ENCODE measurements at places on chromosomes 12 and 14. TPM values are rescaled to one million over a fixed set of nuclear protein-coding genes. Genes with fewer than 3 reads are reported as not detected.

DNA sequence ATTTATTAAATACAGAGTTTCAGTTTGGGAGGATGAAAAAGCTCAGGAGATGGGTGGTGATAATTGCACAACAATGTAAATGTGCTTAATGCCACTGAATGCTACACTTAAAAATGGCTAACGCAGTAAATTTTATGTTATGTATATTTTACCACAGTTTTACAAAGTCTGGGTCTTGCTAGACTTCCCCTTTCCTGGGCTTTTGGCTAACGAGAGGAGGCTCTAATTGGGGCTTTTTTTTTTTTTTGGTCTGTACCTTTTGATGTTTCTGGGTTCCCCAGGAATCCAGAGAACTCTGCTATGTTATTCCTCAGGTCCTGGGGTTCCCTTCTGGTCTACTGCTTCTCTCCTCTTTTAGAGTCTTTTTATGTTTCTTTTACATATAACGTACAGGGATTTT, 355.5 kb downstream of the CACNA1C start:
- no peak for DNase-seq

DNA sequence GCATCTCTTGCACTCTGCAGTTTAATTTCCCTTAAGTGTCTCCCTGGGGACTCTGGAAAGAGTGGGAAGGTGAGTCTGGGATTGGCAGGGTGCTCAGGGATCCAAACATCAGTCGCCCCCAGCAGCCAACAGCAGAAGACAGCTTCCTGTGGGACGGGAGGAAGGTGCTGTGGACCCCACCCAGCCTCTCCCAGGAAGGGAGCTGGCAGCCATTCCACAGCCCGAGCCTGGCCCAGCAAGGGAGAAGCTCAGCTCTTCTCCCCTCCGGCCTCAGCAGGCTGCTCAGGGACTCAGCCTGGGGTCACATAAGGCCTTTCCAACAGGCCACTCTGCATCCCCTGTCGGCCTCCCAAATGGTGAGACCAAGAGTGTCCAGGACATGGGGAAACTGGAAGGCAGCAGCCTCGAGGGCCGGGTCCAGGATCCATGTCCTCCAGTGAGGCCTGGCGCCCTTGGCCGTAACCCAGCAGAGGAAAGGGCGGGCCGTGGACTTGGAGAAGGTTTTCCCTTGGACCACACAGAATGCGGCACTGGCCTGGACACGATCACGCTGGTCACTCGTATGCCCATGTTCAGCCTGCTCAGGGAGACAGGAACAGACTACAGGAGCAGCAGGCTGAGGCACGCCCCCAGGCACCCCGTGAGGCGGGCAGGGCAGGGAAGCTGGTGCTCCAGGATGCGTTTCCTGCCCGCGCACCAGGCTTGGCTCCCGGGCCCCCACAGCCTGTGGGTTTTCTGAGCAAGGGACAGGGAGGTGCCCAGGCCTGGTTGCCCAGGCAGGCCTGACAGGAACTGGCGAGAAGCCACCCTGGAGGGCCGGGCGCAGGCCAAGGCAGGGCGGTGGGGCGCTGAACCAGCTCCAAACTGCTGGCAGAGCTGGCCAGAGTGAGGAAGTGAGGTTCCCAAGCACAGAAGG, 3.5 kb downstream of the XRCC3 start:
- peak; percentile 47 for DNase-seq

GRCh38 chr12:122411537-122411936, 10.9 kb downstream of the CLIP1 start:
- DNase-seq: no peak

- DNase-seq: no peak
These were observed 13.2 kb downstream of the TCL1B start for GRCh38 chr14:95699412-95699811.

Gene HCAR1
- total RNA-seq: not detected

Gene AQP6
- total RNA-seq: 0.05 TPM

DNA sequence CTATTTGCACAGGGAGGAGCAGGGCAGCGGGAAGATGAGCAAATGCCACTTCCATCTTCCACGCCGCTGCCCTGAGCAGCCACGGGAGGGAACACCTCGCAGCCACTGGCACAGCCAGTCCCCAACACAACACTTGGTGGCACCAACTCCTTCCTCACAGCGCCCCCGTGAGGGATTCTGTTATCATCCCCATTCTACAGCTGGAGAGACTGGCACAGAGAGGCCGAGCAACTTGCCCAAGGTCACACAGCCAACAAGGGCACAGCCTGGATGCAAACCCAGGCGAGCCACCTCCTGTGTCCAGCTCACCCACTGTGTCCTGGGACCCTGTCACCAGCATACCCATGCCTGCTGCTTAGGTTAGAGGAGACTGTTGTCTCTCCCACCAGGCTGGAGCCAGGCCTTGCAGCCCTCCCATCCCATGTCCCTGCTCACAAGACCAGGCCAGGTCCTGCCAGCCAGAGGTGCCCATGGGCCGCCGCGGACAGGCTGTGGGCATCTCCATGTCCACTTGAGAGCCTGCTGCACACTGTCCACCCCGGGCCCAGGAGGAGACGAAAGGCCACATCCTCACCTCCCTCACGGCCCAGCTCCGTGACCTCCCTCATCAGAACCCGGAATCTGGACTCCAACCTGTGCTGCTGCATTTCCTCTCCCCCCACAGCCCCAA, 57.0 kb downstream of the NCOR2 start:
- DNase-seq: no peak

Gene PMCH
- total RNA-seq: not detected

DNA sequence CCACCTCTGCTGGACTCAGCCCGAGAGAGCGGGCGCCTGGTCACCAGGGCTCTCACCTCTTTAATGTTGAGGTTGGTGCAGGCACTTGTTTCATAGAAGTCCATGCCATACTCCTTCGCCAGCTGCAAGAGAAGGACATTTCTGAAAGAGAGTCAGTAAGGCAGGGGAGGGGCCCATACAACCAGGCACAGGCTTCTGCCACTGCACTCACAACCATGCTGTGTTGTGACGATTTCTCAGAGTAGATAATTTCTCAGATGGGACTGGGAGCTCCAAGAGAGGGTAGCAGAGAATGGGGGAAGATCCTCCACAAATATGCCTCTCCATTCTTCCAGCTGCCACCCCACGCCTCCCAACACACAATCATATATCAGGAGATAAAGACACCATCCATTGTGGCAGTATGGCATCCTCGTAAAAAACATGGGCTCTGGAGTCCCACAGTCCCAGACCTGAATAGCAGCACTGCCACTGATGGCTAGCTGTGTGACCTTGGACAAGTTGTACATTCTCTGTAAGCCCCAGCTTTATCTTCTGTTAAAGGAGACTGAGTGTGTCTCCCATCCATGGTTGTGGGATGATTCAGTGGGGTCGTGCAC, 6.2 kb upstream of the GPX2 start:
- DNase-seq: no peak

DNA sequence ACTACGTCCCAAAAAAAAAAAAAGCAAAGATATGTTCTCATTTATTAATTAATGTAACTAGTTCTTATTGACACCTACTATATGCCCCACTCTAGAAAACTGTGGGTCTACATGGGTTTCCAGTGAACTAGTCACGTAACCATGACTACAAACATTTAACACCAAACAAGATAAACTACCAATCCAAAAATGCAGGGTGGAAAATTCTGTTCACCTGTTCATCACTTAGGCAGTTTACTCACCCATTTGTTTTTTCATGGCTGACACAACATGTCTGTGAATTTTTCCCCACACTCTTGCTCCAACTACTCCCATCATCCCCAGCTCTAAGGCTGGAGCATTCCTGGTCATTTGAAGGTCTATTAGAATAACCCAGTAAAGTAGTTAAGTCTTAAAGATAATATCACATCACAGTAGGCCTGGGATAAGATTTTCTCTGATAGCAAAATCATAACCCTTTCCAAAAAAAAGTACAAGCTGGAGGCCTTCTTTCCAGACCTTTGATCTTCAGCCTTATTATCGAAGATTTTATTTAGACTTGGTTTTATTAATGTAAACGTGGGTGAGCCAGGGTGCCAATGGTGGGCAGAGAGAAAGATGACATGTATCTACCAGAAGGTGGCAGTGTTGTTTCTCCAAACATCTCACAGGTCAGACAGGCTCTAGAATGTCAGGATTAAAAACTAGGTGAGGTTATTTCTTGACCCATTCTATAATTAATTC, 61.6 kb upstream of the DAAM1 start:
- DNase-seq: peak; percentile 77

- DNase-seq: peak; percentile 58
These were observed 1.5 kb downstream of the SPX start for GRCh38 chr12:21527451-21528180.

- DNase-seq: peak; percentile 34
These were observed 11.3 kb downstream of the MED13L start for GRCh38 chr12:116266168-116266601.

- DNase-seq: peak; percentile 88
These were observed 52.4 kb downstream of the PHLDA1 start for GRCh38 chr12:75979181-75979580.

Gene KRT6C
- not detected for total RNA-seq

- DNase-seq: no peak
These were observed 170.0 kb downstream of the TRHDE start for GRCh38 chr12:72442217-72442616.

DNA sequence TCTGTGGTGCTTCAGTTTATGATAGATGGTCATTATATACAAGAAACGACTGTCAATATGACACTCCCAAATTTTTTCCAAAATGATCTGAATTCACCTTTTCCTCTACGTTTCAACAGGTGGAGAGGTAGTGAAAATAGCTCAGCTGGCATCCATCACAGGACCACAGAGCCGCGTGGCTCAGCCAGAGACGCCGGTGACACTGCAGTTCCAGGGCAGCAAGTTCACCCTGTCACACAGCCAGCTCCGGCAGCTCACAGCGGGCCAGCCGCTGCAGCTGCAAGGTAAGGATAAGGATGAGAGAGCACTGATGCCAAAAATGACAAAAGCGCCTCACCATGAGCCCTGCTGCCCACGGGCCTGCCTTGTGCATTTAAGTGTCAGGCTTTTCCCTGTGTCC, 73.9 kb downstream of the EP400 start:
- DNase-seq: no peak

DNA sequence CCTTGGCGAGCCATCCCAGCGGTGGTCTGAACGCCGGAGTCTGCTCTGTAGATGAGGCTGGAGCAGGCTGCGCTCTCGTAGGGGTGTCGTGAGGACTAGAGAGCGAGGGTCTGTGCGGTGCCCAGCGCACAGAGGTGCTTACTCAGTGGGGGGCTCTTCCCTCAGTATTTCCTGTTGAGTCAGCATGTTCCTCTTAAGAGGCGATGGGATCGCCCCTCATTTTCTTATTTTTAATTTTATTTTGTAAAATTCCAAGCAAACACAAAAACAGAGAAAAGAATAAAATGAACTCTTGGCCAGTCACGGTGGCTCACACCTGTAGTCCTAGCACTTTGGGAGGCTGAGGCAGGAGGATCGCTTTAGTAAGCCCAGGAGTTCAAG, 40.8 kb upstream of the BCL7A start:
- no peak for DNase-seq

Gene CMKLR1
- total RNA-seq: 0.19 TPM

- no peak for DNase-seq
These were observed 32.8 kb downstream of the NDUFA9 start for GRCh38 chr12:4681732-4682131.

DNA sequence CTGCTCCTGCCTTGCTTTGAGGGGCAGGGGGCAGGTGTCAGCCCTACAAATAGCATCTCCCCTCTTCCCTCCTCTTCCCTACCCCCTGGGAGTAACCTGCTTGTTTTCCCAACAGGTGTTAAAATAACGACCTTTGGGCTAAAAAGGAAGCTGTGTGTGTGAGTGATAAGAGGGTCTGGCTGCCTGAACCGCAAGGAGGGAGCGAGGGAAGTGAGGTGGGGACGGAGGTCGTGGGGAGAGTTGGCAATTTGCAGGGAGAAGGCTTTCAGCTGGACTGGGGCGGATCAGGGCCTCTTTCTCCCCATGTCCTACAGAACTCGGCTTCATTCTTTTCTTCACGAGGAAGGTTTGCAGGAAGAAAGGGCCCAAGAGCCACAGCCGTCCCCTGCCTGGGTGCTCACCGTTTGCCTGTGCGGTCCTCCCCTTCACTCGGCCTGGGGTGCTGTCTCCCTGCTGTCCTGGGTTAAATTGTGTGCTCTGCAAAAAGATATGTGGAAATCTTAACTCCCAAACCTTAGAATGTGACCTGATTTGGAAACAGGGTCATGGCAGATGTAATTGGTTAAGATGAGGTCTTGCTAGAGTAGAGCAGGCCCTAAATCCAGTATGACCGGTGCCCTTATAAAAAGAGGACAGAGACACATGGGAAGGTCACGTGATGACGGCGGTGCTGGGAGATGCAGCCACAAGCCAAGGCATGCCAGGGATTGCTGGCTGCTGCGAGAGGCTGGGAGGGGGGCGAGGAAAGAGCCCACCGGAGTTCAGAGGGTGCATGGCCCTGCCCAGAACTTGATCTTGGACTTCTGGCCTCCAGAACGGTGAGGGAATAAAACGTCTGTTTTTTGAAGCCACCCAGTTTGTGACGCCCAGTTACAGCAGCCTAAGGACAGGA, 38.7 kb upstream of the NCOR2 start:
- DNase-seq: peak; percentile 10

GRCh38 chr14:94593376-94593748, 12.1 kb downstream of the SERPINA5 start:
- no peak for DNase-seq

- no peak for DNase-seq
These were observed 284.0 kb upstream of the NOS1 start for GRCh38 chr12:117645473-117645872.

DNA sequence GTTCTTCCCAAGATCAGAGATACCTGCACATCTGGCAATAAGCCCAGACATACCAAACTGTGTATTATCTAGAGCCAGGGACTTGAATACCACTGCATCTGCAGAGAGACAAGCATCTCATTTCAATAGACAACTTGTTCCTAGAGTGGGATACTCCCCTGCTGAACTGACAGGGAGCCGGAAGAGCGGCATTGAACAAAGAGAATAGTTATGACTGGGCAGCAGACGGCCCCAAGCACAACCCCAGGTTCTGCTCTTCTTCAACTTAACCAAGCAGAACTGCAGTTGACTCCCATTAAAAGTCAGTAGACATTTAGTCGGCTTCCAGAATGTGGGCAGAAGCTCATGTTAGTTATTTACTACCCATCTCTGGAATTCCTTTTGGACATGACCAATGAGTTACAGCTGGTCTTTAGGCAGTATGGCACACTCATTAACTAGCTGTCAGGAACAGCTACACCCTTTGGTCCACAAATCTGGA, 112.9 kb downstream of the HMGA2 start:
- peak; percentile 46 for DNase-seq

- no peak for DNase-seq
These were observed 7.0 kb upstream of the BCAT1 start for GRCh38 chr12:24955853-24956252.

DNA sequence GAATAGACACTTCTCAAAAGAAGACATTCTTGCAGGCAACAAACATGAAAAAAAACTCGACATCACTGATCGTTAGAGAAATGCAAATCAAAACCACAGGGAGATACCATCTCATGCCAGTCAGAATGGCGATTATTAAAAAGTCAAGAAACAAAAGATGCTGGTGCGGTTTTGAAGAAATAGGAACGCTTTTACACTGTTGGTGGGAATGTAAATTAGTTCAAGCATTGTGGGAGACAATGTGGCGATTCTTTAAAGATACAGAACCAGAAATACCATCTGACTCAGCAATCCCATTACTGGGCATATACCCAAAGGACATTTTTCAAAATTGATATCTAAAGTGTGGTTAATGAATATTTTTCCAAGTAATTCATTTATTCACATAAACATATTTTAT, 39.6 kb upstream of the LIN7A start:
- no peak for DNase-seq

Gene PRB2
- not detected for total RNA-seq
